ENCODE measurements at places on chromosomes 4 and X. TPM values are rescaled to one million over a fixed set of nuclear protein-coding genes. Genes with fewer than 3 reads are reported as not detected.

- no peak for DNase-seq
Observed at GRCh38 chr4:26201120-26201519, 119.7 kb upstream of the RBPJ start.

DNA sequence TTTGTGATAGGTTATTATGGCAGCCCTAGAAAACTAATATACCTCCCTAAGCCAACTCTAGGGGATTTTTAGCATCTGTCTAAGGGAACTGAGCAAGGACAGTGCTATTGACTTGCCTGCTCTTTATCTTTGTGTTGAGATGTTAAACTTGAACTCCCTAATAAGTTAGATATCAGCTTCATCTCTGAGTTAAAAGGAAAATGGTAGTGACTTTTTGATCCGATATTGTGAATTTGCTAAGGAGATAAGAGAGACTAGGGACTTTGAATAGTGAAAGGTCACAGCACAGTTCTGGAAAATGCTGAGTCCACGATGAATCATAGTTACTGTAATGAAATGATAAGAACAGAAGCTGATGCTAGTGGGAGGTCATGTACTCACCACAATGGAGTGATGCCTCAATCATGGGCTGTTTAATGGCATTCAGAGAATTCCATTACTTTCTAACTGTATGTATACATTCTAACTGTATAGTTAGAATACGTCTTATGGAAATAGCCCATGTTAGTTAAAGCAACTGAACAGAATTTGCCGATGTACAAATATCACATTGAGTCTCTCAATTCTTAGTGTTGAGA lies 147.2 kb downstream of the GLRA3 start:
- DNase-seq = peak; percentile 24

GRCh38 chr4:103449296-103450023 lies 251.3 kb upstream of the CENPE start:
- no peak for DNase-seq

GRCh38 chr4:74845834-74846233 lies 51.5 kb upstream of the BTC start:
- DNase-seq = no peak

GRCh38 chr4:70392057-70392776 lies 5.5 kb upstream of the OPRPN start:
- no peak for DNase-seq

DNA sequence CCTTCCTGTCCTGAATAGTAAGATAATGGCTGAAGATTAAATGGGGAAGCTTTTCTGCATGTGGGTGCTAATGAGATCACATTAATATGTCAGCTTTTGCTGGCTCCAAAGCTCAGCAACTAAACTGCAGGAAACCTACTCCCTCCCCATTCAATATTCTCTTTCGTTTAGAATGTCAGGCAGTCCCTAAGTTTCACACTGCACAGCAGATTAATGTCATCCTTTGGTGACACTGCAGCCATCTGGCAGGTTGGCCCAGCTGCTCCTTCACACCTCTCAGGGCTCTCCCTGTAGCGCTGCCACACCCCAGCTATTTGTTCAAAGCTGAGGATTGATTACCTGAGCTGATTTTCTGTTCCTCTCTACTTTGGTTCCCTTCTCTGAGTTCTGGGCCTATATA lies 110.5 kb downstream of the KDR start:
- DNase-seq = no peak

- no peak for DNase-seq
Observed at GRCh38 chr4:3481113-3481531, 18.0 kb downstream of the DOK7 start.

DNA sequence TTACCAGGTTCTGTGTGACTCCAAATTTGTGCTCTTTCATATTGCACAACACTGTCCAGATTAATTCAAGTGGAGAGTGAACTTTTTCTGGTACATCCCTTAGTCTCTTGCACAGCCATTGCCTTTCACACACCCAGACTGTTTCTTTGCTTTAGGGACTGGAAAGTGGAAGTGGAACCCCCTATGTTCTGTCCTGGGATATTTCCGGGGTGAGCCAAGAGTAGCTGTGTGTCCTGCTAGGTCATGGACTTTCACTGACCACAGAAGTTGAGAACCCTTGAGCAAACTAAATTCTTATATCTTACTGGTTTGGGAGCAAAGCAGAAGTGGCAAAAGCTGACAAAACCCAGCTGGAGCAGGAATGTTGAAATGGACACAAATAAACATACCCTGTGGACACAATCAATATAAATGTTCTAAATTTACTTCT lies 10.3 kb upstream of the VSIG4 start:
- no peak for DNase-seq

DNA sequence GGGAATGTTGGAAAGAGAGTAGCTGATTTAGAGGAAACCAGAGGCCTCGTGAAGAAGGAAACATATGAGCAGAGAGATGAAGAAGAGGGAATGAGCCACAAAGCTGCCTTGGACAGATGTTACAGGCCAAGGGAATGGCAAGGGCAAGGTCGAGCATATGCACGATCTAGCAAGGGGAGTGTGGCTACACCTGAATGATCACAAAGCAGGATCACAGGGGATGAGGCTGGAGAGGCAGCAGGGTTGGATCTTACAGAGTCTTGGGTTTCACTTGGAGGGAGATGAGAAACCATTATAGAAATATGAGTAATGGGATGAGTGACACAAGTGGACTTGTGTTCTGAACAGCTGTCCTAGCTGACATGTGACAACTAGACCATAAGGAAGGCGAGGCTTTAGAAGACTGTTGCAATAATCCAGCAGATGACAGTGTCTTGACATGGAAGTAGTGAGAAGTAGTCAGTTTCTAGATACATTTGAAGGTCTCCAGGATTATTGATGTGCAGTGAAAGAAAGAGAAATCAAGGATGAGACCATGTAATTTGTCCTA lies 58.7 kb downstream of the RASGEF1B start:
- DNase-seq = no peak

DNA sequence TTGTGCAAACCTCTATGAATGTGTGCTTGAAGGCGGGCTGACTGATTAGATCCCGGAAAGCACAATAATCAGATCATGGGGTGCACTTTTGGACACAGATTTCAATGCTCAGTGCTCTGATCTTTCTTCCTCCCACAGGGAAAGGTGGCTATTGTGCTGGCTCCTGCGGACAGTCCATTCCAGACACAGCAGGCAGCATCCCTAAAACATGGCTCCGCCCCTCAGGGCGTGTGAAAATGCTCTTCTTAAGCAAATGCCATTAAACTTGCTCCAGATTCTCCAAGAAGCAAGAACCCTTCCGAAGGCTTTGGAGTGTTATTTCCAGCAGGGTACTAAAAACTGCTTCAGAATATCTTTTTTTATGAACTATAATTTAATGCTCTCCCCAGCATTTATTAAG lies 100.0 kb downstream of the SLC2A9 start:
- DNase-seq = no peak

DNA sequence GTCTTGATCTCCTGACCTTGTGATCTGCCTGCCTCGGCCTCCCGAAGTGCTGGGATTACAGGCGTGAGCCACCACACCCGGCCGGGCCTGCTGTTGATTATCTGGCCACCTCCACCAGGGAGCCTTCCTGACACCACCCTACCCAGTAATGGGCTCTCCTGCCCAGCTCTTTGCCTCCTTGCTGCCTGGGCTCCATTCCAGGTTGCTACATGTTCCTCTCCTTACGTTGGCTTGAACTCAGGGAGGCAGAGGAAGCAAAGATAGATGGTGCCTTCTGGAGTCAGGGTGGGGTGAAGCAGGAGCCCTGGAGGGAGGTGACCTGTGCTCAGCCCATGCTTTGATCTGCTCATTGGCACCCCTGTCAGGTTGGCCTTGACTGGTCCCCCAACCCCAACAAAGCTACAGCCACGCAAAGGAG lies 26.3 kb downstream of the FLNA start:
- no peak for DNase-seq

- peak; percentile 93 for DNase-seq
Observed at GRCh38 chr4:94507708-94508107, 56.0 kb downstream of the PDLIM5 start.

DNA sequence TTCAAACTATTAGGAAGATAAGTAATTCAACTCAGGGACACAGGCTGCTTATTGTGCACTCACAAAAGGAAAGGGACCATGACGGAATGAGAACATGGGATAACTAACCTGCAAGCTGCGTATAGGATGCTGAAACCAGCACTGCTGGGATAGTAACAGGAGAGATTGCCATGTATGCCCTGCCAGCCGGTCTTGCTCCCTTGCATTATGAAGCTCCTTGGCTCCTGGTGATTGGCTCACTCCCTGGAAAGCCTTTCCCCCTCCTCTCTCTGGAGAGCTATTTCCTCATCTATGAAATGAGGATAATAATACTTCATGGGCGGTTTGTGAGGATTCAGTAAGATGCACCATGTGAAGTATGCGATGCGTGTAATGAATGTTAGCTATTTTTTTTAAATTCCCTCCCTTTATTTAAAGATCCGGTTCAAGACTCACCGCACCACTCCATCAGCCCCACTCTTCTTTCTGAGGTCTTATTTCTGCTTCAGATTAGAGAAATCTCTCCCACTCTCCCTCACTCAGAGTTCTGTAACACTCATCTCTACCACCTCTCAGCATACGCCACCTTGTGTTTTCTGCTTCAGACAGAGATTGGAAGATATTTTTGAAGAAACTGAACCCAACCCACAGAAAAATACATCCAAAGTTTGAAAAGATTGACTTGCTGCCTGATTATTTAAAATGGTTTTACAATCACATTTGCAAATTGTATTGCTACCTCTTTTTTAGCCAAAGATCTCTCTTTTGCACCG lies 18.4 kb downstream of the MSMO1 start:
- no peak for DNase-seq

GRCh38 chrX:120361764-120362305 lies at the start of gene ATP1B4:
TSS of gene ATP1B4 (plus strand) at chrX:120362089. CDS start at chrX:120362169, 80 bp downstream.
- no peak for DNase-seq

GRCh38 chr4:42398871-42399331 lies 1.6 kb downstream of the SHISA3 start:
- DNase-seq = no peak

GRCh38 chr4:44927399-44928380 lies 201.3 kb upstream of the GNPDA2 start:
- DNase-seq = peak; percentile 11

- DNase-seq = no peak
Observed at GRCh38 chr4:78862314-78862737, 76.9 kb downstream of the PAQR3 start.

DNA sequence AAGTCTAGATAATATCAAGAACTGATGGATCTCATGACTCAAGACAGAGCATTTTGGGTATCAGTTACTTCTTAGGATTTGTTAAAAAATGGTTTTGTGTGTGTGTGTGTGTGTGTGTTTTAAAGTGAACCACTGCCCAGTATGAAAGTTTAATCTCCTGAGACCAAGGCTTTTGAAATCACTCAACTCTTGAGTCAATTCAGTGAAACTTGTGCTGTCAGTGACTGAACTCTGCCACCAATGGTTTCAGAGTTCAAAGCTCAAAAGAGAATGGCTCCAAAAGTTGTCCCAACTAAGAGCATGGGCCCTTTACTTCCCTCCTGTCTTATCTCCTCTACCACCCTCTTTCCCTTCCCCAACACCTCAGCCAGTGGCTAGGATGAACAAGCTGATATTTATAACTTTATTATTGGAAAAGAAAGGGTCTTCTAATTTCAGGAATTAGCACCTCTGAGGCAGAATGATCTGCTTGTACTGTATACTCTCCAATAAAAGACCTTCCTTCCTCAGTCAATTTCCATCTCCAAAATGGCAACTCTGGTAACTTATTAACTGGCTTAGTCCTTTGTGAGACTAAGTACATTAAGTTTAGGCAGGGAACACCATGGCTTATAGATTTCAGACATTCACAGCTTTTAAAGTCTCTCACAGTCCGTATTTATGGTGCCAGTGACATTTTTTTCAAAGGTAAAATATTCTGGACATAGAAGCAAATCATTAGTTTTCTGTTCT lies 152.2 kb downstream of the REPS2 start:
- no peak for DNase-seq

- DNase-seq = no peak
Observed at GRCh38 chr4:153787061-153787560, 1.8 kb downstream of the SFRP2 start.

- DNase-seq = peak; percentile 10
Observed at GRCh38 chr4:24915121-24915922, 2.5 kb upstream of the CCDC149 start.

DNA sequence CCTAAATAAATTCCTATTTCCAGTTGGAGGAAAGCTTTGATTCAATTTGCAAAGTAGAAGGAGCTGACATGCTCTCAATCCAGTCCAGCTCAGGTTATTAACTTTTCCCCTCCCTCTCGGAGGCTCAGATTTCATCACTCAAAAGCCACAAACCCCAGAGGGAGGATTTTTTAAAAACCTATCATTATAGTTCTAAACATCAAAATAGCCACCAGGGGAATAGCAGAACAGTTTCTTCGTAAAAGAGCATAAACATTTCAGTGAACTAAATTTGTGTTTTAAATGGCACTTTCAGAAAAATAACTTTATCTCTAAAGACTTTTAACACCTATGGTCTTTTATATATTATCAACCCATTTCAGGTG lies 8.8 kb downstream of the GPRIN3 start:
- DNase-seq = peak; percentile 45

- no peak for DNase-seq
Observed at GRCh38 chrX:151852294-151852693, 60.4 kb upstream of the MAGEA4 start.

DNA sequence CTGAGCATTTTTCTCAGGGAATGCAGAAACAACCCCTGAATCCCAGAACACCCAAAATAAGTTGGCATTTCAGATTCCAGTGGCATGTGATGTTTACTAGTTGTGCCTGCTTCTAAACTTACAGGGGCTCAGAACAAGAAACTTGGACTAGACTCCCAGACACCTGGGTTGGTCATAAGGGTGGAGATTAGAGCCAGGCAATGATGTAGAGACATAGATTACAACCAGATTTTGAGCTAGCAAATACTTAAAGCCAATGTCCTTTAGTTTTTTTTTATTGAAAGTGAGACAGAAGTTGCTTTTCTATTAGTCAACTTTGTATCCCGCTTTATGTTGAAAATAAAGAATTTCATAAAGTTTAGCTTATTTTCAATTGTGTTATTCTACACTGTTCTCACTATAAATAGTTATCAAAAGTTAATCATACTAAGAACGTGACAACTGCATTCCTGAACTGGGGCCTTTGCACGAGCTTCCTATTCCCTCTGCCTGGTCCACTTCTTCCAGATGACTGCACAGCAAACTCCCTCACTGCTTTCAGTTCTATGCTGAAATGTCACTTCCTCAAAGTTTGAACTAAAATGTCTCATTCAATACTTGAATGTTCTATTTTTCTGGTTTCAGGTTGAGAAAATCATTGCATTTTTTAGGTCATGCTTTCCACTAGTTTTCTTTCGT lies 224.7 kb upstream of the PPP1R2C start:
- no peak for DNase-seq

GRCh38 chr4:169492436-169493163 lies 119.8 kb downstream of the NEK1 start:
- DNase-seq = peak; percentile 54

Gene SMR3B
- total RNA-seq = not detected

Gene TRAM1L1
- total RNA-seq = 2.6 TPM

Gene HPF1
- total RNA-seq = 22.5 TPM

Gene CLGN
- total RNA-seq = 1.6 TPM

Gene RBM46
- total RNA-seq = not detected

Gene CYBB
- 0.32 TPM for total RNA-seq

Gene EGFL6
- total RNA-seq = 0.32 TPM

Gene MAGEC3
- not detected for total RNA-seq

Gene MID1
- total RNA-seq = 16.4 TPM

Gene CYP4V2
- 12.9 TPM for total RNA-seq

Gene LINC00632
- 5.2 TPM for total RNA-seq

Gene TLR1
- total RNA-seq = 0.32 TPM

All from fibroblast of villous mesenchyme (primary cell).